Activated CD4-positive, alpha-beta T cell treated with anti-CD3 and anti-CD28 coated beads, Interleukin-2, amount 50 U/mL, for 16 hours (primary cell): ENCODE measurements at places on chromosomes 7 and 10.

- DNase-seq = no peak
These were observed 387.2 kb downstream of the TCERG1L start for GRCh38 chr10:130924138-130924819.

DNA sequence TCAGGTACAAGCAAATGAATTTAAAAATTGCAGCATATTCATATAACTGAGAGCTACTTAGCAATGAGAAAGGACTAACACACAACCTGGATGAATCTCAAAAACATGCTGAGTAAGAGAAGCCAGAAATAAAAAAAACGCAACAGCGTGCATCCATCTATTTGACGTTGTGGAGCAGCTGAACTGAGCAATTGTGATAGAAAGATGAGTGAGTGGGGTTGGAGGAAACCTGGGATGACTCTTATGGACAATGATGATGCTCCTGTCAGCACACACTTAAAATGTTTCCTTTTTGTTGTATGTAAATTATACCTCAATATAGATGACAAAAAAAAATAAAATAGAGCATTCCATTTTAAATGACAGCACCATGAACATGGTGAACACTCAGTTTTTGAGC lies 36.0 kb upstream of the AKR1E2 start:
- DNase-seq = no peak

GRCh38 chr7:18565337-18565736 lies 69.8 kb downstream of the HDAC9 start:
- no peak for DNase-seq

- no peak for DNase-seq
These were observed 223.1 kb upstream of the PPP2R2D start for GRCh38 chr10:131677671-131678070.

- no peak for DNase-seq
These were observed 10.0 kb upstream of the LRRC4 start for GRCh38 chr7:128041203-128041602.
